Suppressor macrophage (primary cell): ENCODE measurements at places on chromosomes 3 and 15.

- DNase-seq = peak; percentile 81
These were observed 227.6 kb upstream of the BHLHE40 start for GRCh38 chr3:4751502-4752101.

DNA sequence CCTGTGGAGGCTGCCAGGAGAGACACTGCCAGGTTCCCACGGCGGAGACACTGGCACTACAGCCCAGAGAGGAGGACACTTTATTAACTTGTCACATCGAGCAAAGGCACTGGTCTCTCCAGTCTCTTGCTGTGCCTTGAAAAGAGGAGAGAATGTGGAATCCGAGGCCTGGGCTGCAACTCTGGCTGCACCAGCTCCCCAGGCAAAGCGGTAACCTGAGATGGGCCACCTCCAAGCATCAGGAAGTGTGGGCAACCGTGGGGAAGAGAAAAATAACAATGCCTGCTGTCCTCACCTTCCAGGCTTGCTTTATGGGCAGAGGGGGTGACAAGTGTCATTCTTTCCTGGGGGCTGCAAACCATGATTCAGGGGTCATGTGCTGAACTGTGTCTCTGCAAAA, 91.6 kb upstream of the RGMA start:
- DNase-seq = no peak

GRCh38 chr3:162978136-162978535, 1481.5 kb downstream of the OTOL1 start:
- no peak for DNase-seq

GRCh38 chr3:156681002-156681401, 6.6 kb downstream of the TIPARP start:
- DNase-seq = peak; percentile 72

DNA sequence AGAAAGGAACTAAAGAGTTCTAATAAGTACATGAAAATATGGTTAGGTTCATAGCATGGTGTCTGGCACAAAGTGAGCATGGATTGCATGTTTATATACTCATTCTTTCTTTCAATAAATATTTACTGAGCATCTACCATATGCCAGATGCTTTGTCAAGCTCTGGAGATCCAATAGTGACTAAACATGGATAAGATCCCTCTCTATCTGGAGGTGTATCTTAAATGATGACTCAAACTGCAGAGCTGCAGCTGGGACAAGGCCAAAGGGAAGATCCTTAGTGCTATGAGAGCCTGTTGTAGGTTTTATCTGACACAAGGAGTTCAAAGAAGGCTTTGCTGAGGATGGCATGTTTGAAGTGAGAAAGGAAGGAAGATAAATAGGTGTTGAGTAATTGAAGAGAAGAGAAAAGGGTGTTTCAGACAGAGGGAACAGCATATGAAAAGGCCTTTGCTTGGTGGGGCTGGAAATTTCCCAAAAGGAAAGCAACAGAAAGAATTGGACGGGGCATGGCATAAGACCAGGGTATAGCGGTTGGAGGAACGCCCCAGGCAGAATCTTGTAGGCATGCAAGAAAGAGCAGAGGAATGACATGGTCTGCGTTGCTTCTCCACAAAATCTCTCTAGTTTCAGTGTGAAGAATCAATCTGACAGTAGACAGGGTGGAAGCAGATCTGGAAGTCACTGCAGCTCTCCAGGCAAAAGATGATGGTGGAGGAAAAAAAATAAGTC, 239.9 kb upstream of the LRTM1 start:
- no peak for DNase-seq

- peak; percentile 66 for DNase-seq
These were observed 24.3 kb upstream of the CP start for GRCh38 chr3:149245738-149246451.

DNA sequence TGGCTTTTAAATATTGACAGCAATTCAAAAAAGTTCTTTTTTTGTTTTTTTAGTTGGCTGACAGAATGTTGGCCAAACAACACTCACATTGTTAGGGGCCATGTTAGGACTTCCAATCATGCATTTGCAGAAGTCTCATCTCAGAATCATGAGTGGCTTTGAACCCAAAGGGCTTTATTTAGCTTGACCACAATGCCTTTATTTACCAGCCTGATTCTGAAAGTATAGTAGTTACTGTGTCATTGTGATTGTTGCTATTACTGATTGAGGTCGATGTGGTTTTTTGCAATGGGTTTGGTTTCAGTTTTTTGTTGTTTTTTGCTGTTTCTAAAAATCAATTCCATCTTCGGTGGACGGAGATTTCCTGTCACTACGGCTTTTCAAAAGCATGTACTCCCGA, 7.2 kb downstream of the GLDN start:
- no peak for DNase-seq

DNA sequence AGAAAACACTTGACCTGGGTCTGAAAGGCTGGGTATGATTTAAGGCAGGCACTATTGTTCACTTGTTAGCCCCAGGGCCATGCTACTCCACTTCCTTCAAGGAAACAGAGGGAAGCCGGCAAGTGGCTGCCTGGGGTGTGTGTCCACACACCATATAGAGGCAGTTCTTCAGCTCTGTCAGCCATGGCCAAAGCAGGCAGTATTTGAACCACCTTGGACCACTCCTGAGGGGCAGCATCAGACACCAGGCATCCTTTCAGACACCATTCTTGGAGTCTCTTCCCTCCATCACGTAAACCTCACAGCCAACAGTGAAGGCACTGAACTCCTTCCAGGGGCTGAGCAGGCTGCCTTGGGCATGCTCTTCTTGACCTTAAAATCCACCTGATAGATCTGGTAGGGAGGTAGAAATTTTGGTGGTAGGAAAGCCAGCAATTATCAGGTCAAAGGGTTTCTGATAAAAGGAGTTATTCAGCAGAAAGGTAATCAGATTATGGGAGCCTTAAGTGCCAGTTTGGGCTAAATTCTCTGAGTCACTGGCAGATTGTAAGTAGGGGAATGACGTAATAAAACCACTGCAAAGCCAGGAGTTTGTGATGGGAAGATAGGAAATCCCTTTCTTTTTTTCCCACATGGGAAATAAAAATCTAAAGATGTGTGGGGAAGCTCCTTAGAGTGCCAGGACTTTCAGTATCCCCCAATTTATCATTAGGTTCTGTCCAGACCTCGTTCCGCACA, 20.2 kb downstream of the TGFBR2 start:
- DNase-seq = no peak

DNA sequence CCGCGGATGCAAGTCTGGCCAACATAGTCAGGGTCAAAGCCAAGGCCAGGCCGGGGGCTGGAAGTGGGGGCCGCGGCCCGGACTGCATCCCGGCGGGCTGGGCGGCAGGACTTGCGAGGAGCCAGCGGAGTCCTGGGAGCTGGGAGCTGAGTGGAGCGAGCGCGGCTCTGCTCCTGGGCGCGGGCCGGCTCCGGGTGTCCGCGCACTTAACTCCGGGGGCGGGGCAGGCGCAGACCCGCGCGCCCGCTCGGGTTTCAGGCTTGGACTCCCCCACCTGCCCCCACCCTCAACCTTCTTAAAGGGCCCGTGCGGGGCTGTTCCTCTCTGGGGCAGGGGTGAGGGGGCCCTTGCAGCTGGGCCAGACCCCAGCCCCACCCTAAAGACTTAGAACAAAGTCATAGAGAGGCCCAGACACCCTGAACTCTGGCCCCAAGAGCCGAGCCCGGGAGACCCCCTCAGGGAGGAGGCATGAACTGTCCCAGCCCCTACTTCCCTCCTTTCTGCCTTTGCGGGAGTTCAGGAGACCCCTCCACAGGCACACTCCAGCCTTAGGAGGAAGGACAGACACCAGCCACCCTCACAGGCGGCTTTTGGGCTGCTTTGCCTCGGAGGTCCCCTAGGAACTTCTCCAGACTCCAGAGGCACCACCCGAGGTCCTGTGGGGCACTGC, at the start of gene CSPG4:
CSPG4 (minus strand) TSS at position 181 of the 670 bp plus-strand sequence; CDS start at position 88, 93 bp downstream.
- DNase-seq = peak; percentile 36

DNA sequence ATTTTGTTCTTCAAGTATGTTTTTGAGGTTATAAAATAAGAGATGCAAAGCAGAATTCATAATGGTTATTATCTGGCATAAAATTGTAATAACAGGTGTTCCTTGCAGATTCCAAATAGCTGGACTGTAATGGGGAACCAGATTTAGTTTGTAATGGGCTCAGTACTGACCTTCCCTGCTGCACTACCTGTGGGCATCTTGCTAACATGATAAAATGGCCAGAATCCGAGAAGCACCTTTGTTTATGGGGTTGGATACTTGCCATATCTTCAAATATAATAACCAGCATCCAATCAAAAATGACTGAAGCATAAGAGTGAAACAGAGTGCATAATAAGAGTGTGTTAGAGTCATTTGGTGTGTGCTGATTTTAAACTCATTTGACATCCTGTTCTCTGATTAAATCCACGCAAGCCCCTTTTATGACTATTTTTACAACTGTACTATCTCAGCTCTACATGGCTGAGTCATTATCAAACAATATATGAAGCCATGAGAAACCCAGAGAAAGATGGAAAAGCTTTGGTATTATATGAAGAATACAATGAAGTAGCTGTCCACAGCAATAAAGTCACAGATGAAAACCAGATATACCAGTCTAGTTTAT, 292.4 kb downstream of the CNTN4 start:
- no peak for DNase-seq

DNA sequence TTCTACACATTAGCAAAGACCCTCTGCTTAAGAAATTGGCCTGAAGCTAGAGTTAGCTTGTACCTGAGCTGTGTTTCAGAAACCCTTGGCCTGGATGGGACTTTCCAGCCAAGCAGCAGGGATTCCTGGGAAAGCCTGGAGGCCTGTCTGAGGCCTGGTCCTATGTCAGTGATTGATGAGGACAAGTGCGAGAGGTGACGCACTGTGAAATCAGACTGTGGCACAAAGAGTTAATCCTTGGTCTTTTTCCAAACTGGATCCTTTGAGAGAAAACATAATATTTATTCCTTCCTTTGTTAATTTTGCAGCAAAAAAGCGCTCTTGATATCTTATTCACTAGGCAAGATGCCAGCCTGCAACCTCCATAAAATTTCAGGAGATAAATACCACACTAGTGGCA, 225.0 kb upstream of the ATP11B start:
- no peak for DNase-seq

DNA sequence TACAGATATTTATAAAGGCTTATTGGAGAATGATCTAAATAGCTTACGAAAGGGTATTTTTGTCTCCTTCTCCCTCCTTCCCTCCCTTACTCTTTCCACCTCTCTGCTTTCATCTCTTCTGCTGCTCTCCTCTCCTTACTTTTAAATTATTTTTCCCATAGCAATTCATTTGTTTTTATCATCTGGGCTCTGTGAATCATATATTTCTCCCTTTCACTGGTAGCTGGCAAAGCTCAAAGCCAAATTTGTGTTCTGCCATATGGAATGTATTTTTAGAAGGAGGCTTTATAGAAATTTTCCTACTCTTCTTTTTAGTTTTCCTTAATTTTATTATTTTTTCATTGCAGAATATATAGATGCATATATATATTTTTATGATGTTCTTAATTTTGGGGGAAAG, 385.8 kb downstream of the C3orf38 start:
- DNase-seq = no peak

- no peak for DNase-seq
These were observed 251.3 kb upstream of the NR2E3 start for GRCh38 chr15:71559098-71559497.

DNA sequence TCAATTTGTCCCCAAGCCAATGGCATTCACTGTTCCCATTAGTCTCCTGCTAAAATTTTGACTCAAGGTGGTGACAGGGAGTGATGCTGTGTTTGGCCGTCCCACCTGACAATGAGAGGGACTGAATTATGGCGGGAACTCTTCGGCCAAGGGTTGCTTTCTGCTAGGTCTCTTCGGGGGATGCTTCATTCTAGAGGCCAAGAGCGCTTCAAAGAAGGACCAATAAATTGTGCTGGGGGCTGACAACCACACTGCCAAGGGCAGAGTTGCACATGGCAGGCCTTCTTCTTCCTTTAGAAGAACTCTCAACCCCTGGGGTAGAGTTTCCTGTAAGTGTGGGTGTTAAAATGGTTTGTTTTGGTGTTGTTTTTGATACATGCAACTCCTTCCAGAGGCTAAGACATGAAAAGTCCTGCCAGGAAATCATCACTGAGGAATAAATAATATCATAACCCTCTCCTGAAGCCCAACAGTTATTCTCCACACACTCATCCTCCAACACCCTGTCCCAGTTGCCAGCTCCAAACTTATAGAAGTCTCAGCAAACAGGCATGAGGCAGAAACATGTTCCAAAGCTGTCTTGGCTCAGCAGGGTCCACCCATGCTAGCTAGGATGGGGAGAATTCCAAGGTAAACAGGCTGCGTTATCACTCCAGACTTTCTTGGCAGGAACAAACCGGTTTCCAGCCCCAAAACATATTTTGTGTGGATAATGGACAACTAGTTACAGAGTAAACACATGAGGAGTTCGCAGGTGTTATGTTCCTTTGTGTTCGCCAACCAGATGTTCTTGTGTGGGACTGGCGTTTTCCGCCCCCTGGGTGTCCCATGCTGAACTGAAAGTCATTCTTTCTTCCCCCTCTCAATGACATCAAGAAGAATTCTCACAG, 396.7 kb upstream of the RGMA start:
- no peak for DNase-seq

GRCh38 chr3:52310861-52311575, 5.1 kb upstream of the DNAH1 start:
- no peak for DNase-seq

- DNase-seq = no peak
These were observed 1073.9 kb downstream of the PLOD2 start for GRCh38 chr3:145087038-145087437.

DNA sequence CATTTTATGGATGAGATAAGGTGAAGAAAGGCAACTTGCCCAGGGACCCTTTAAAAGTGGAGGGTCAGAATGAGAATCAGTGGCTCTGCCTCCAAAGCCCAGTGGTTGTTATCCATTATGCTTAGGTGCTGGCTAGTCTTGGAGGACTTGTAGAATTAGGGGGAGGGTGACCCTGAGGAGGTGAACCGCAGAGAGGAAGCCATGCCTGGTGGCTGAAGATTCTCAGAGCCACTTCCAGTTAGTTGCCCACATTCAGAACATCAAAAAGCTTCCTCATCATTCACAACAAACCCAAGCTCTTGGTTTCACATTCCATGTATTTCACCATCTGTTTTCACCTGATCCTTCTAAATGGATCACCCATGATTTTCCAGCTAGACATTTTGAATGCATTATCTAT, 11.2 kb downstream of the EBLN2 start:
- no peak for DNase-seq

DNA sequence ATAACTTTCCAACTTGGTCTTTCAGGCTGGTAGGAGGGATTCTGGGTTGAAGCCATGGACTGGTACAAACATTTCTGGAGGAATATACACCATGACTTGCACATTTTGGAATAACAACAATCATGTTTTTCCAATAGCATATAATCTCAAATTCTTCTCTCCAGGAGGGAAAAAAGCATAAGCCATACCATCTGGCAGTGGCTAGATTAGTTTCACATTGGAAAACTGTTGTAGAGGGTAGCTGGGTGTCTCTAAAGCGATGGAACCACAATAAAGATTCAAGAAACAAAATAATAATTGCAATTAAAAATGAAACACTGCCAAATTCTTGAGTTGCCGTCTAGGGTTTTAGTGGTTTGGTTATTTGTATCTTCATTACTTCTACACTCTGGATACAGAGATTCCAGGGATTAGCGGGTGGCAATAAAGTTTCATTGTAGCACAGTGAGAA, 278.5 kb upstream of the RASGRP1 start:
- DNase-seq = no peak

DNA sequence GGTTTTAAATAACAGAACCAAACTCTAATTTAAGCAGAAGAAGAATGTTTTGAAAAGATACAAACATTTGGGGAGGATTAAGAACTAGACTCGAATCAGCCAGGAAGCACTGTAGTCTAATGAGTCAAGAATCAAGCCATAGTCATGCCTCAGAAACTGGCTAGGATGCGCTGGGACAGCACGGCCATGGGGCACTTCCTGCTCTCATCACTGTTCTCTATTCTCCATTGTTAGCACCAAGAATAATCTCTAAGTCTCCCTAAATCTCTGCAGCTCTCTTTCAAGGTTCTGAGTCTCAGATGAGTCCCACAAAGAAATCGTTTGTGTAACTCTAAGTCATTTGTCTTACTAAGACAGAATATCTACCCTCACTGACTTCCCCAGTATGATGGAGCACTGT, 399.0 kb upstream of the KCNMB2 start:
- DNase-seq = no peak
